ENCODE measurements at places on chromosomes 1 and 21. TPM values are rescaled to one million over a fixed set of nuclear protein-coding genes. Genes with fewer than 3 reads are reported as not detected.

The ECE1 gene
- 58.4 TPM for total RNA-seq

The LCE1F gene
- not detected for total RNA-seq

The SLC9C2 gene
- total RNA-seq, result not detected

The RNASEL gene
- 2.6 TPM for total RNA-seq

The LCE6A gene
- total RNA-seq, result not detected

The NES gene
- total RNA-seq, result 1.2 TPM

The ABCG1 gene
- total RNA-seq, result 2.0 TPM

The SYT6 gene
- total RNA-seq, result 0.66 TPM

The SGIP1 gene
- not detected for total RNA-seq

The ANKRD34A gene
- 0.17 TPM for total RNA-seq

The IFNLR1 gene
- total RNA-seq, result 1.6 TPM

The KRTAP21-2 gene
- total RNA-seq, result not detected

The PLPPR5 gene
- total RNA-seq, result not detected

The TRPM2 gene
- total RNA-seq, result 8.8 TPM

The C8A gene
- total RNA-seq, result not detected

The OR2L3 gene
- total RNA-seq, result not detected

The CASQ1 gene
- not detected for total RNA-seq

The RSPO1 gene
- total RNA-seq, result 0.09 TPM

The HLX gene
- total RNA-seq, result 5.1 TPM

The ARV1 gene
- total RNA-seq, result 25.3 TPM

The PROK1 gene
- not detected for total RNA-seq

The PGLYRP3 gene
- not detected for total RNA-seq

The DNAJC28 gene
- total RNA-seq, result 0.10 TPM

The GUCA2A gene
- total RNA-seq, result not detected

The TRIM45 gene
- total RNA-seq, result 1.7 TPM

The KRTAP19-1 gene
- total RNA-seq, result not detected

The CA6 gene
- not detected for total RNA-seq

The RCSD1 gene
- total RNA-seq, result 0.08 TPM

The ARHGAP30 gene
- total RNA-seq, result 0.05 TPM

The KRTAP12-4 gene
- not detected for total RNA-seq

The BTBD19 gene
- total RNA-seq, result 2.4 TPM

The CLCA4 gene
- total RNA-seq, result not detected

The PRAMEF12 gene
- not detected for total RNA-seq
